PC-9 (cell line): ENCODE measurements at places on chromosomes 5 and 9.

DNA sequence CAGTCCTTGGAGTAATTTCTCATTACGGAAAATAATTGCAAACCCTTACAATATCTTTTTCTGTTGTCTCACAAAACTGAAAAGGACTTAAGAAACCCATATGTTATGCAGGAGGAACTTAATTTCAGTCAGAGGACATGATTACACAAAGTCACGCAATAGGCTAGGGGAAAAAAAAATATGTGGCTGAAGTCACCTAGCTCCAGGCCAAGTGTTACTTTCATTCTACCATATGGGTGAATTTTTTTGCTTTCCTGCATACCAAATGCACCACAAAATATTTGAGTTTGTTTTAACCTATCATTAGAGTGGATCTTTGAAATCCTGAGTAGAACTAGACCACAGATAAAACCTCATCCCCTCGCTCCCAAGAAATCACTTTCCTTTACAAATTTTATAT lies 523.5 kb downstream of the CAAP1 start:
- no peak overlapping the region for H3K4me3 ChIP-seq
- no peak for DNase-seq
- no peaks in the 10 kb centered on the region for H3K36me3 ChIP-seq
- H3K4me1 ChIP-seq: no peaks in the 10 kb centered on the region
- no peaks in the 10 kb centered on the region for H3K27me3 ChIP-seq

- H3K36me3 ChIP-seq: no peaks in the 10 kb centered on the region
- H3K4me3 ChIP-seq: no peak overlapping the region
- no peak overlapping the region for H3K27ac ChIP-seq
- no peak for DNase-seq
- no peaks in the 10 kb centered on the region for H3K27me3 ChIP-seq
These were observed 75.7 kb upstream of the FBN2 start for GRCh38 chr5:128613766-128614165.

- H3K27me3 ChIP-seq: no peaks in the 10 kb centered on the region
- H3K4me3 ChIP-seq: no peak overlapping the region
- no peak overlapping the region for H3K27ac ChIP-seq
- DNase-seq: no peak
These were observed 187.6 kb downstream of the GABBR2 start for GRCh38 chr9:98521141-98521540.

DNA sequence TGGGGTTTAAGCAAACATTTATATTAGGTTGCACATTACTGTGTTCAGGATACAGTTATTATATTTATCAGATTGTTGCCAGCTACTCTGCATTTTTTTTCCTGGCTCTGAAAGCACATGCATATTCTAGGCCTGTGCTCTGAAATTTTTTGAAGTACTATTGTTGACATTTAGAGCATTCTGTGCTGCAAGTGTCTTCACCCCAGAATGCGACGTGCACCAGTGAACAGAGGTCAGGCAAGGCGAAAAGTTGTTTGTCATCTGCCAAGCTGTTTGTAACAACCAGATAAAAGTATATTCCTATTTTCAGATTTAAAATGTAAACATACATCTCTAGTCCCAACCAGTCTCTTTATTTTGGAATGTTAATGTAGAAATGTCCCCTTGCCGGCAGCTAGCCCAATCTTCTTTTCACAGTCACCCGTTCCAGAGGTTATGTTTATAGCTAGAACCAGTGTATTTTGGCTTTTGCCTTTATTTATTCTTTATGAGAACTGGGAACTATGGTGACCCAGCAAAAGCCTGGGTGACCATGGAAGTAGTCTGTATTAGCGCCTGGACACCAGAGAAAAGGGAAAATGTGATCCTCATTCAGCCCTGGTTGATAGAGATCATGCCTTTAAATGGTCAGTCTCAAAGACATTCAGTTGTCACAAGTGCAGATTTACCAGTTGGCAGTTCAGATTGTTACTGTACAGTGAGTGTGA lies 84.6 kb downstream of the NDUFAF2 start:
- H3K27me3 ChIP-seq: no peaks in the 10 kb centered on the region
- no peaks in the 10 kb centered on the region for H3K36me3 ChIP-seq
- no peak overlapping the region for H3K4me3 ChIP-seq
- H3K27ac ChIP-seq: no peak overlapping the region

- H3K27me3 ChIP-seq: no peaks in the 10 kb centered on the region
- peaks cover 10% of the 10 kb centered on the region; the same call in 1 of the 2 replicates for H3K4me1 ChIP-seq
- no peak overlapping the region for H3K27ac ChIP-seq
- H3K4me3 ChIP-seq: no peak overlapping the region
- DNase-seq: no peak
These were observed 31.0 kb upstream of the NR3C1 start for GRCh38 chr5:143434261-143435209.

DNA sequence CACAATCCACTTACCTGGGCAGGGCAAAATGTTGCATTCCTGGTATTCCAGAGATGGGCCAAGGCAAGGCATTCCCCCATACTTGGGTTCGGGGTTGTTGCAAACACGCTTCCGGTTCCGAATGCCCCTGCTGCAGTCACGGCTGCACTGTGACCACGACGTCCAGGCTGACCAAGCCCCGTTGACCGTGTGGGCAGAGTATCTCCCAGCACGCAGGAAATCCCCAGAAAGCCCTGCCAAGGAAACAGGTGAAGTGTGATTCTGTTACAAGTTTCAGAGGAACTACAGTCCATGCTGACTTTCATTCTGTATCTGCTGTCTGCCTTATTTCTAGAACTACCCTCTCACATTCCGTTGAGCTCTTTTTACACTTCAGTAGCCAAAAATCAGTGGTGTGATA lies 483.0 kb downstream of the SEMA5A start:
- no peak overlapping the region for H3K27ac ChIP-seq
- peaks cover 19% of the 10 kb centered on the region for H3K4me1 ChIP-seq
- no peaks in the 10 kb centered on the region for H3K27me3 ChIP-seq
- no peaks in the 10 kb centered on the region for H3K36me3 ChIP-seq
- H3K4me3 ChIP-seq: no peak overlapping the region

DNA sequence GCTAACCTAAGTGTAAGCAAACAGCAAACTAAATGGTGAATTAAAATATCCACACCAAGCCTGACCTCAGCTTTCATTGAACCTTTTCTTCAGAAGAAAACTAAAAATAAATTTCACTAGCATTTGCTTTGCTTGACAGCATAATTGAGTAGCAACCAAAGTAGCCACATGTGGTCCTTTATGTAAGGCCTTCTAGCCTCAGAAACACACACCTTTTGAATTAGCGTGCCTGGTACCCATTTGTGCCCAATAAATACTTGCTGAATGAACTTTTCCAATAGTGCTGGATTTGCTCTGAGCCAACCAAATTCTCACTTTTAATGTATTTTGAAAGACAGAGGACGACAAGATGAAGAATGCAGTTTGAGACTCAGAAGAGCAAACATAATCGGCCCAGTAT lies 2.1 kb upstream of the NIPBL start:
- no peaks in the 10 kb centered on the region for H3K36me3 ChIP-seq
- peaks cover 39% of the 10 kb centered on the region for H3K4me1 ChIP-seq
- no peaks in the 10 kb centered on the region for H3K27me3 ChIP-seq
- no peak overlapping the region for H3K27ac ChIP-seq
- no peak for DNase-seq

DNA sequence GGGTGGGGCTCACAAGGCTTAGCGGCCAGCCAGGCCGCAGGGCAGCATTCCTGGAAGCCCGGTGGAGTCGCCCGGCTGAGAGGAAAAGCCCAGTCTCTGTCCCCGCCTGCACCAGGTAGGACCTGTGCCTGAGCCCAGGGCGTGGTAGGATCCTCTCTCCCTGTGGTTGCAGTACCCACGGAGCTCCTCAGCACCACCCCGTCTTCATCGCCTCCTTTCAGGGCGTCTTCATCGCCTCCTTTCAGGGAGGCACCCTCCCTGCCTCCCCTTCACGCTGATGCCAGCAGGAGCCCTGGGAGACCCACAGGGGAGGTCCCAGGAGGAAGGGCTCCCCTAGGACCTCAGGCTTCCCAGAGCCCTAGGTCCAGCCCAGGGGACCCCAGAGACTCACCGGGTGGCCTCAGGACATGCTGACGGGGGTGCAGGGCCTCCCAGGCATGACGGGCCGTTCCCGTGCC lies 53.3 kb upstream of the NOTCH1 start:
- DNase-seq: no peak

DNA sequence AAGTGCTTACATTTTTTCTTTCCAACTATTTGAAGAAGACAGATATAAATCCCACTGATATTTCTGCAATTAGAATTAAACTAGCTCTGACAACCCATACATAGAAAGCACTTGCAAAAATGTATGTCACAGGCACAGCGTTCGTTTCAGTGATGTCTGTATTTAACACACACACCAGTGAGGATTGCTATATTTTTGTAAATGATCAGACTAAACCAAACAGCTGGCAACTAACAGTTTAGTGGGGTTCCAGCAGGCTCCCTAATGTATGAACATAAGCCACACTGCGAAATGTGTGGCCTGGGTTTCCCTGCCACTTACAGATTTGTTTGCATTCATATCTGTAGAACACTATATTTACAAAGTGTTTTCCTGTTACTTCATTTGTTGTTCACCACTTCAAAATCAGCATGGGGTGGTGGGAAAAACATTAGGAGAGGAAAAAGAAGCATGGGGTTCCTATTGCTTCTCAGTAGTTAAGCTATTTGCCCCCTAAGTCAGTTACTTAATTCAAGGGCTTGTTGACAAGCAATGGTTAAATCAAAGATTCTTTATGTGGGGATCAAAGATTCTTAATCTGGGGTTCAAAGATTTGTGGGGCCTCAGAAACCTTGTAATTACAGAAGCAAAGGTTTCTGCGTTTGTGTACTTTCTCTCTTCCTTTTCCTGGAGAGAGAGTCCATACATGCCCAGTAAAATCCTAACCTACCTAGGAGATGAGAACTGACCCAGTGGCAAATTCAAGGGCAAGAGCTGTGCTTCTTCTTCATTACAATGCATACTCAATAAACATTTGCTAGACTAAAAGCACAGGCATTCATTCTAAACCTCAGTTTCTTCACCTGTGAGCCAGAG lies 27.1 kb downstream of the ZNF608 start:
- no peak overlapping the region for H3K27ac ChIP-seq
- no peaks in the 10 kb centered on the region for H3K4me1 ChIP-seq
- H3K36me3 ChIP-seq: no peaks in the 10 kb centered on the region

DNA sequence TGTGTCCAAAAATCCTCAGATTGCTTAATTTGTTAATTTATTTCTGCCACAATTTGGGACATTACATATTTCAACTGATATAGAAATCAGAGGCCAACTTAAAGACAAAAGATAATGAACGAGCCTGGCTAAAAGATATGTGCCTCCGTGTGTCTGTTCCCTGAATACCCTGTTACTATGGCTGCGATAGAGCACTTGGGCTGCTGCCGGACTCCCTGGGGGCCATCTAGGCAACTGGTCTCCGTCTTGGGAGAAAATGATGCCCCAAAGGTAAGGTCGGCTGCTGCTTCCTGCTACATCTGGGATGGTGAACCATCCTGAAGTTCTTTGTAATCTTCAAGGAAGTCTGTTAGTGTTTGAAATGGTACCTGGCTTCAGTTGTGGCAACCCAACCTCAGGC lies 72.0 kb downstream of the RCL1 start:
- no peaks in the 10 kb centered on the region for H3K27me3 ChIP-seq
- DNase-seq: no peak
- H3K36me3 ChIP-seq: no peaks in the 10 kb centered on the region
- no peak overlapping the region for H3K4me3 ChIP-seq
- H3K27ac ChIP-seq: no peak overlapping the region

- no peaks in the 10 kb centered on the region for H3K4me1 ChIP-seq
- DNase-seq: peak; percentile 68
- H3K4me3 ChIP-seq: no peak overlapping the region
- H3K36me3 ChIP-seq: no peaks in the 10 kb centered on the region
These were observed 290.8 kb downstream of the MSX2 start for GRCh38 chr5:175015028-175015685.

GRCh38 chr9:5563417-5563815 lies 53.1 kb downstream of the PDCD1LG2 start:
- no peak overlapping the region for H3K4me3 ChIP-seq
- DNase-seq: no peak
- no peaks in the 10 kb centered on the region for H3K27me3 ChIP-seq
- no peak overlapping the region for H3K27ac ChIP-seq

DNA sequence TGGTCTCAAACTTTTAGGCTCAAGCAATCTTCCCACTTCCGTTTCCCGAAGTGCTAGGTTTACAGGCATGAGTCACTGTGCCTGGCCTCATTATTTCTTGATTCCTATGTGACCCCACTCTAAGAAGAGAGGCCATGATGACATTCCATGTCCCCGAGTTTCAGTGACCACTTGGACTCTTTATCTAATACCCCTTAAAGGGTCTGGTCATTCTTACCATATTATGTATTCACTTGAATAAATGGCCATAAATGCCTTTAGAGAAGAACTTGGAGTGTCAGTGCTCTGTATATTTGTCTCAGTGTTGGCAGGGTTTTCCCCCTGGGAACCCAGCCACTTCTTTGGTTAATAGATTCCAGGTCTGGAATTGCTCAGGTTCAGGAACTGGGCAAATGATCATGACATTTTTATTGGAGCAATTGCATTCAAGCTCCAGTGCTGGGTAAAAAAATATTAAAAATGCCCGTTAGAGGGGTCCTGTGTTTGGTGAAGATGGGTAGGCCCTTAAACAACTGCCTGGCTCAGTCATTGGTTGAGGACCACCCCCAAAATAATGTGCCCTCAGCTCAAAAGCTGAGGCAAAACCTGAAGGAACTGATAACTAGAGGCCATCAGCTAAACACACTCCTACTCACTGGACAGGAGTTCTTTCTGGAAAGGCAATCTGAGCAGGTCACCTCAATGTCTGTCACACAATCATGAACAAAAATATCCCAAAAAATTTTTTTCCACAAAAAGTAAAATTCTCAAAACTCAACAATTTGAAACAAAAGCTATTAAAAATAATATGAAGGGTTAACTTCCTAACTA lies 186.6 kb upstream of the ZNF608 start:
- no peak overlapping the region for H3K27ac ChIP-seq
- H3K4me3 ChIP-seq: no peak overlapping the region
- no peaks in the 10 kb centered on the region for H3K27me3 ChIP-seq
- no peak for DNase-seq

DNA sequence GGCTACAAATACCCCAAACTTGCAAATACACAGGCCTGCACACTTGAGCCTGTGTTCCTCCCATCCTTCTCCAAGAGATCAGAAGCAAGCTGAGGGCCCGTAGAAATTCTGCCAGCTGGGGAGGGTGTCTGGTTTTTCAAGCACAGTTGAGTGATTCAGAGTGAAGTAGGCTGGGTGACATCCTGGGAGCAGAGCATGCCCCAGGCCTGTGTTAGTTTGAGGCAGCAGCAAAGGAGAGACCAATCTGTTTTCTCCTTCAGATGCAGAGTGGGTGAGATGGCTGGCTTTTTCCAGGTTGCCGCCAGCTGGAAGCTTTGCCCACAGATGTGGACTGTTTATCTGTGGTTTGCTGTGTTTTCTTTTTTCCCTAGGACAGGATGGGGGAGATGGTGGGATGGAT lies 63.1 kb downstream of the RCL1 start:
- DNase-seq: no peak
- no peak overlapping the region for H3K27ac ChIP-seq
- H3K4me3 ChIP-seq: no peak overlapping the region
- no peaks in the 10 kb centered on the region for H3K27me3 ChIP-seq
- H3K36me3 ChIP-seq: no peaks in the 10 kb centered on the region

GRCh38 chr5:67206929-67207328 lies 10.3 kb upstream of the CD180 start:
- H3K27ac ChIP-seq: peak overlapping the region; percentile 84
- H3K36me3 ChIP-seq: no peaks in the 10 kb centered on the region
- peaks cover 49% of the 10 kb centered on the region for H3K4me1 ChIP-seq
- H3K27me3 ChIP-seq: no peaks in the 10 kb centered on the region
- H3K4me3 ChIP-seq: no peak overlapping the region
- DNase-seq: peak; percentile 85
